NCI-H1417 treated with DMSO at 0.1 percent for 48 hours (cell line): ENCODE measurements at places on chromosomes 13 and 19.
A peak's percentile ranks its signal among the peaks of the same experiment; 100 is the strongest.

- peak; percentile 24 for DNase-seq
Measured at GRCh38 chr13:100588331-100589177, at the start of gene GGACT. TSS of gene GGACT (minus strand) at chr13:100588789. CDS start at chr13:100532591, 56,198 bp downstream.

GRCh38 chr13:66859934-66860877, 369.9 kb downstream of the PCDH9 start:
- DNase-seq: no peak

DNA sequence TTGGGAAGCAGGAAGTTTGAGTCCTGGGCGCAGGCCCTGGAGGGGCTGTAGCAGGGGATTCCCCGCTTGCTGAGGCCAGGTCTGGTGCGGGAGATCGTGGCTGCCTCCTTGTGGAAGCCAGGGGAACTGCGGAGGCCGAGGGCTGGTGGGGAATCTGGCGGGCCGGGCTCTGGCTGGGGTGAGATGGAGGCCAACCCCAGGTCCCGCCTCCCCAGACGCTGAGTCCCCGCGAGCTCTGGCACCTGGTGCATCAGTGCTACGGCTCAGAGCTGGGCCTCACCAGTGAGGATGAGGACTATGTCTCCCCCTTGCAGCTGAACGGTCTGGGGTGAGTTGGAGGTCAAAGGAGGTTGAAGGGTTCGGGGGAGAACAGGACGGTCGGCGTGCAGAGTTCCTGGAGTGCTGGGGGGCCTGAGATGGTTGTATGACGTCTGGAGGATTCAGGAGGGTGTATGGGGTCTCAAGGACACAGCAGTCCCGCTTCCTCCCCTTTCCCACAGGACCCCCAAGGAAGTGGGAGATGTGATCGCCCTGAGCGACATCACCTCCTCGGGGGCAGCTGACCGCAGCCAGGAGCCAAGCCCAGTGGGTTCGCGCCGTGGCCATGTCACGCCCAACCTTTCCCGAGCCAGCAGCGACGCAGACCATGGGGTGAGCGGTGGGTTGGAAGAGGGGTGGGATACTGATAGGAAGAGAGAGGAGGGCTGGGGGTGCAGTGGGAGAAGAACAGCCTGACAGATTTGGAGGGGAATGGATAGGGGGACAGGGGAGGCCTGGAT, 13.1 kb downstream of the GRAMD1A start:
- DNase-seq: no peak

- peak; percentile 73 for DNase-seq
Measured at GRCh38 chr13:93227280-93227877, 772 bp downstream of the GPC6 start.

DNA sequence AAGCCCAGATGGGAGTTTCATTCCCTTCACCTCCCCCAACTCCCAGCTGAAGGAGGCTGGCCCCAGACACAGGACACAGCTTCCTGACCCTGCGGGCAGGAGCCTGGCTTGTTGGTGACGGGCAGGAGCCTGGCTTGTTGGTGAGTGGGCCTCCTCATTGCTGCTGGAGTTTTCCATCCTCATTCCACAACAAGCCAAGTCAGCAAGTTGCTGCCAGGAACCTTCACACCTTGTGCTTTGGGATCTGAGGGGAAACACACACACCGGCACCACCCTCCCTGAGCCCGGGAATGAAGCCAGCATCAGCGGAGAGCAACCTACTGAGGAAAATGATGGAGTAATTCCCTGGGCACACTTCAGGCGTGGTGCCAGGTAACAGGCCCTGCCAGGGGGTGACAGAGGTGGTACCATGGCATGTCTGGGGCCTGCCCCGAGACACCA, 74.9 kb downstream of the ALOX5AP start:
- DNase-seq: no peak

GRCh38 chr19:41941410-41942202, 13.4 kb upstream of the ERFL start:
- DNase-seq: no peak

GRCh38 chr19:30488191-30488590, 116.0 kb downstream of the ZNF536 start:
- no peak for DNase-seq
